ENCODE measurements at places on chromosomes 5 and 9.

GRCh38 chr5:154477382-154478223 is 424 bp downstream of the HAND1 start:
- DNase-seq, result no peak

- no peak for DNase-seq
Observed at GRCh38 chr9:136339173-136339957, 12.0 kb downstream of the GPSM1 start.

DNA sequence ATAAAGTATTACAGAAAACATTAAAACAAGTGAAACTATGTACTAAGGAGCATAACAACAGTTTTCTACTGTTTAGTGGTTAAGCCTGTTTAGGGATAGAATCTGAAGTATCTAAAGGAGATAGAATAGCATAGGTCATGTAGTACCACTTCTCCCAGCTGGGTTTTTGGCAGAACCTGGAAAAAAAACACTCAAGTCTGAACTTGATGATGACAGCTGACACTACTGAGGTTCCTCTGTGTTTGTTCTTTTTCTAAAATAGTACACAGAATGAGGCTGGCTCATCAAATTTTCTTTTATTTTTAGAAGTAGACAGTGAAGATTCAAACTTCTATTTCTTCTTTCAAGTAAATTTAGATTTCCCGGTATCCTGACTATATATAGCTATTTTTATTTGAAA is 203.8 kb upstream of the ACO1 start:
- DNase-seq, result no peak

DNA sequence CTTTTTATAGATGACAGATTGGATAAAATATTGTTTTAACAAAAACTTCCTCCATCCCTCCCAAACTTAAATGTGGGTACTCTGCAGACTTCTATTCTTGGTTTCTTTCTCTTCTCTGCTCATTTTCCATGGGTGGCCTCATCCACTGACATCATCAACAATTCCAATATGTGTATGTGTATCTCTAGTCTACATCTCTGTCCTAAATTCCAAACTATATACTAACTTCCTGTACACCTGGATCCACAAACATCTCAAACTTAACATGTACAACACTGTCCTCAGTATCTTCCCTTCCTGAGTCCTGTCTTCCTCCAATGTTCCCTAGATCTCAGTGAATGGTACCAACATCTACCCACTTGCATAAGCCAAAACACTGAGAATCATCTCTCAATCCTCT is 28.5 kb upstream of the CDK5RAP2 start:
- no peak for DNase-seq

DNA sequence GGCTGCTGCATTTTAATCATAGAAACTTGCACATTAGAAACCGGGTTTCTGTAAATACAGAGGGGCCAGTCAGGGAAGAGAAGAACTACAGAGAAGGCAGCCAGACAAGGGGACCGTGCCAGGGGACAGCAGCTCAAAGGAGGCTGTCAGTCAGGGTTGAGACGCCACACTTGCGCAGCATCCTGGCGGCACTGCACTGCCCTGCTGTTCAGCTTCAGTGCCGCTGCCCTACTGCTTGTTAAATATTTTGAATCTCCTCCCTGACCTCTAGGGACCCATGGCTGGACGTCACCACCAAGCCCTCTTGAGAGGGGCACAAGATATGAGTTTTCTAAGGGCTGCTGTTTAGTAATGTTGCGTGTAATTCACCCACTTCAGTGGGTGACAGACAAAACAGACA is 43.6 kb upstream of the ZBTB43 start:
- DNase-seq, result no peak

Data from skeletal muscle cell (primary cell).